ENCODE measurements at places on chromosomes 13 and 19. TPM values are rescaled to one million over a fixed set of nuclear protein-coding genes. Genes with fewer than 3 reads are reported as not detected.

Gene FREM2
- 0.19 TPM for total RNA-seq

Gene RPL18A
- 509 TPM for total RNA-seq

Gene CBY2
- not detected for total RNA-seq

Gene NBEA
- total RNA-seq = 3.2 TPM

Gene POGLUT2
- total RNA-seq = not detected

Gene KLK11
- total RNA-seq = not detected

Gene ANKRD24
- total RNA-seq = 3.9 TPM

Gene LRRC63
- not detected for total RNA-seq

Gene IZUMO2
- not detected for total RNA-seq

Gene ZNF615
- 10.1 TPM for total RNA-seq

DNA sequence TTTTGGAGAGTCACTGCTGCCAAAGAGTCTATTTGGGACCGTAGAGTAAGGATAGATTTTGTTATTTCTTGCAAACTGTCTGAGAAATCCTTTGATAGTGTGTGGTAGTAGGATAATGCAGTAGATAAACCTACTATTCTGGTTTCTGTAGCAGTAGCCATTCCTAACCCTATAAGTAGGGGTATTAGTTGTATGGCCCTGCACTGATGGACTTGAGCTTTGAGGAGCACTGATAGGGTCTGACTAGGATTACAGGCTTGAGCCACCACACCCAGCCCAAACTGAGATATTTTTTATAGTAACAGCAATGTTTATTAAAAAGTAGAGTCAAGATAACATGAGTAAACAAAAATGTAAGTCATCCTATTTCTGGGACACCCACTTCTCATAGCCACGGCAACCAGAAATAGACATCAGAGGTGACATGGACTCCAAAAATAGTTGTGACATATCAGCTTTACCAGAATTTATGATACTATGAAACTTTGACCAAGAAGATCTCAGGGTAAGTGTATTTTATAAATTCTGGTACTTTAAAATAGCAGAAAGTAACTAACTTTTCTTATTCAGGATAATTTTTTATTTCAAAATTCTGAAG is 479.1 kb downstream of the SUCLA2 start:
- no peaks in the 10 kb centered on the region for H3K27me3 ChIP-seq
- H3K27ac ChIP-seq = no peak overlapping the region
- no peaks in the 10 kb centered on the region for H3K4me1 ChIP-seq
- DNase-seq = no peak

GRCh38 chr19:858868-859843 is at the start of gene CFD:
CFD (plus strand) TSS chr19:859664; CDS start chr19:859690, 26 bp downstream.
- H3K4me1 ChIP-seq = no peaks in the 10 kb centered on the region
- H3K27me3 ChIP-seq = no peaks in the 10 kb centered on the region
- H3K36me3 ChIP-seq = no peaks in the 10 kb centered on the region
- peak; percentile 69 for DNase-seq
- peak within 1 kb of the TSS; percentile 59 for H3K4me3 ChIP-seq
- H3K27ac ChIP-seq = peak within 1 kb of the TSS; percentile 57

- peaks cover 10% of the 10 kb centered on the region for H3K4me1 ChIP-seq
- H3K27me3 ChIP-seq = no peaks in the 10 kb centered on the region
- peak; percentile 57 for DNase-seq
- H3K4me3 ChIP-seq = no peak overlapping the region
- H3K27ac ChIP-seq = no peak overlapping the region
- H3K36me3 ChIP-seq = no peaks in the 10 kb centered on the region
These were observed 31.0 kb upstream of the MBNL2 start for GRCh38 chr13:97191142-97191541.

- DNase-seq = peak; percentile 62
- no peak overlapping the region for H3K4me3 ChIP-seq
- no peak overlapping the region for H3K27ac ChIP-seq
These were observed 99.2 kb downstream of the SLC7A1 start for GRCh38 chr13:29496241-29496712.

DNA sequence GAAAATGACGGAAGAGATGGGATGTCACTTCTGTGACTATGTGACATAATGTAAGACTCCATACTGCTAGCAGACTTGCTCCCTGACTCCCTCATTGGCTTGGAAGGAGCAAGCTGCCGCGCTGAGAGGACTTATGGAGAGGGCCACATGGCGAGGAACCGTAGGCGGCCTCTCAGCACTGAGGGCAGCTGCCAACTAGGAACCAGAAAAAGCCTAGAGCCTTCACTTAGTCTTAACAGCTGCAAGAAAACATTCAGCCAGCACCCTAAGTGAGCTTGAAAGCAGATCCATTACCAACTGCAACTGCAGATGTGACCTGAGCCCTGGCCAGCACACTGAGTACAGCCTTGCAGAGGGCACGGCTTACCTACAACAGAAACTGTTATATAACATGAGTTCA is 33.9 kb downstream of the USP12 start:
- no peak for DNase-seq
- peaks cover 5% of the 10 kb centered on the region for H3K4me1 ChIP-seq
- H3K36me3 ChIP-seq = no peaks in the 10 kb centered on the region
- H3K27ac ChIP-seq = no peak overlapping the region

DNA sequence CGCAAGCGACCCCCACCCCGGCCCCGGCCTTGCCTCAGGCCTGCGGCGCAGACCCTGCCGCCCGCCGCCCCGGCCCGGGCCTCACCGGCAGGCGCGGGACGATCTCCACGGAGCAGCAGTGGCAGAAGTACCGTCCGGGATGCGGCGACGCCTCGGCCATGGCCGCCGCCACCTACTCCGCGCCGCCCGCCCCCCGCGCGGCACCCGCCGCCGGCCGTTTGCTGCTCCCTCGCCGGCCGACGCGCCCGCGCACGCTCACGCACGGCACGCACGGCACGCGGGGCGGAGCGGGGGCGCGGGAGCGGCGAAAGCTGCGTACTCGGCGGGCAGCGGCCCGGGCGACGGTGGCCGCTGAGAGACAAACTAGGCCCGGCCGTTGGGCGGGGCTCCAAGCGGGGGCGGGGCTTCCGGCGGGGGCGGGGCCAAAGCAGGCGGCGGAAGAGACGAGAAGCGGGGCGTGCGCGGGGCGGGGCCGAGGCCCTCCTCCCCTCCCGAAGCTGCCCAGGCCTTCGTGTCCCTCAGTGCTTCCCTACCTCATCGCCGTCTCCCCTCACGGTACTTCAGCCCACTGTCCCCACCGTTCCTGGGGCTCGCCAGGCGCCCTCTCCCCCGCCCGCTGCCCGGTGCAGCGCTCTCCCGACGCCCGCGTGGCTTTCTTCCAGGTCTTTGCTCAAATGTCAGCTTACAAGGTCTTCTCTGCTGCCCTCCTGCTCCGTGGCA is at the start of gene RNF126:
TSS of gene RNF126 (minus strand) at position 253 of the 720 bp plus-strand sequence. CDS start at position 160, 93 bp downstream.
- peak within 1 kb of the TSS; percentile 97 for H3K27ac ChIP-seq
- peaks cover 19% of the 10 kb centered on the region for H3K4me1 ChIP-seq
- H3K27me3 ChIP-seq = no peaks in the 10 kb centered on the region
- peak within 1 kb of the TSS; percentile 98 for H3K4me3 ChIP-seq
- peaks cover 7% of the 10 kb centered on the region for H3K36me3 ChIP-seq

DNA sequence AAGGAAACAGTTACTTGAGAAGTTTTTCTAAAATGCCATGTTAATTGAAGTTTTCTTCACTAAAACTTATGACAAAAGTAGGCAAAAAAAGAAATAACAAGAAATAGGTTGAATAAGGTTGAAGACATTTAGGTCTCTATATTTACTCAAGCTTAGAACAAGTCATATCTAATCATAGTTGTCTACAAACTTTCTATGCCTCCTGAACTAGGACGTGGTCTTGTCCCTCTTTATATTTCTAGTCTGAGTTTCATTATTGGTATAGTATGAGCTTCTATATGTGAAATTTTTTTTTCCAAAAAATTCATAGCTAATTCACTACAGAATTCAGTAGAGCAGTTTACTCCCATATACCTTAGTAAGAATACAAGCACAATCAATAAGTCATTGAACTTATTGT is 836.4 kb downstream of the SLITRK6 start:
- H3K4me1 ChIP-seq = no peaks in the 10 kb centered on the region
- H3K36me3 ChIP-seq = no peaks in the 10 kb centered on the region
- H3K4me3 ChIP-seq = no peak overlapping the region
- DNase-seq = no peak
- H3K27ac ChIP-seq = no peak overlapping the region
- H3K27me3 ChIP-seq = no peaks in the 10 kb centered on the region

DNA sequence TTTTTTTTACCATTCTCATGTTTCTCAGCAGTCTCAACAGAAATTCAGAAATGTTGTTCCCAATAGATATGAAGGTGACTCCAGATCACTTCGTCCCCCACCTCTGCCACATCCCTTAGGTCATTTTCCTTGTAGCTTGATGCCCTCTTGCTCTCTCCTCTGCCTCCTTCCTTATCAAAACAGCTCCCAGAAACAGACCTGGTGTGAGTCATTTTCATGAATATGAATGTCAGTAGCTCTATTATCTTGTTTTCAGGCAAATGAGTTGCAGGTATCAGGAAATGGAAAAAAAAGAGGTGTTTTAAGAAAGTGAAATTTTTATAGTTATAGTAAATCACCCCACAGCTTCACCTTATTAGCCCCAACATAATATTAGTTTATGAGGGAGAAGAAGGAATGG is 539.3 kb downstream of the SUCLA2 start:
- no peak overlapping the region for H3K4me3 ChIP-seq
- no peak for DNase-seq
- H3K27me3 ChIP-seq = no peaks in the 10 kb centered on the region
- no peaks in the 10 kb centered on the region for H3K36me3 ChIP-seq

DNA sequence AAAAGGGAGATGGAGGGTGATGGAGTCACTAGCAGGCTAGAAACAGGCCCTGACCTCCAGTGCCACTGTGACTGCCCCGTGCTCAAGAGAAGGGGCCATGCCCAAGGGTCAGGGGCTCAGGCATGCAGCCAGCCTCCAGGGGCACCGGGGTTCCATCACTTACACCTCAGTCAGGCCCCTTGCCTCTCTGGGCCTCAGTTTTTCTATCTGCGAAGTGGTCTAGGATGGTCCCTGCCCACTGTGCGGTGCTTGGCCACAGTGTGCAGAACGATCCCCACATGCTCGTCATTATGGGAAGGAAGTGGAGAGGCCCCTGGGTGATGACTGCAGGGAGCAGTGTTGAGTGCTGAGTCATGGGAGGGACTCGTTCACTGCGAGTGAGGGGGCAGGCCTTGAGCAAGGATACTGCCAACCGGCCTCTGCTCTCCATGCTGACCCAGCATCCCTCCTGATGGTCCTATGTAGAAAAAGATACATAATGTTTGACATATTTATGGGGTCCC is 23.1 kb downstream of the TMED1 start:
- H3K27ac ChIP-seq = no peak overlapping the region
- H3K36me3 ChIP-seq = no peaks in the 10 kb centered on the region
- no peaks in the 10 kb centered on the region for H3K27me3 ChIP-seq

DNA sequence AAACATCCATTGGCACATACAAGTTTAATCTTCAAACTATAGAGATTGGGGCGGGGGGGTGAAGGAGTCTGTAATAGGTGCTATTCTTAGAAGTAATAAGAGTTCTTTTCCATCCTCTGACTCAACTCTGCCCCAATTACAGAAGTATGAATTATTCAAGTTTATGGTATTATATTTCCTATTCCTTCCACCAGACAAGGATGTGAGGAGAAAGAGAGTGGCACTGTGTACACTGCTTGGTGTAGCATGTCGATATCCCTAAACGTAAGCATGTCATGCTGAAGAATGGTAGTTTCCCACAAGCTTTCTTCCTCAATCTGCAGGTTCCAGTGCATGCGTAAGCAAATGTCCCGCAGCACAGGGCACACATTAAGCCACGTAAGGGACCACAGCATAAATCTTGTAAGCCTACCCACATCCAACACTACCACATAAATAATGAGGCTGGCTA is 14.1 kb downstream of the BRD4 start:
- no peaks in the 10 kb centered on the region for H3K27me3 ChIP-seq
- peak; percentile 66 for DNase-seq
- H3K36me3 ChIP-seq = no peaks in the 10 kb centered on the region
- no peak overlapping the region for H3K4me3 ChIP-seq

- H3K4me3 ChIP-seq = no peak overlapping the region
- no peak overlapping the region for H3K27ac ChIP-seq
- no peaks in the 10 kb centered on the region for H3K36me3 ChIP-seq
- no peaks in the 10 kb centered on the region for H3K27me3 ChIP-seq
These were observed 463.0 kb downstream of the TSHZ3 start for GRCh38 chr19:30886222-30886621.

GRCh38 chr19:47881757-47882156 is 4.4 kb downstream of the SULT2A1 start:
- H3K36me3 ChIP-seq = no peaks in the 10 kb centered on the region
- no peaks in the 10 kb centered on the region for H3K27me3 ChIP-seq

DNA sequence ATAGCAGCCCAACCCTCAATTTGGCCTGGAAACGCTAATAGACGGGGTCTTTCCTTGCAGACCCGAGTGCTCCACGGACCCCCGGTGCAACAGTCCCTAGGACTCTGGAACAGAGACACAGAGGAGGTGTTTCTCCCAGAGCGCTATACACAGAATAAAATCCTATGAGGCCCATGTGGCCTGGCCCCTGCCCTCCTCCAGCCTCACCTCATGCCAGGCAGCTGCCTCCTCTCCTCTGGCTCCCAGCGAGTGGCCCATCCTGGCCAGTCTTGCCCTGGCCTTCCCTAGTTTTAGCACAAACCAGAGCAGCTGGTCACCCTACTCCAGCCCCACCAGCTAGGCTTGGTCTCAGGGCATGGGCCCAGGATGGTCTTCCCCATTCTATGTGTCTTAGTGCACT is 20.3 kb downstream of the POP4 start:
- H3K4me3 ChIP-seq = no peak overlapping the region
- H3K27me3 ChIP-seq = no peaks in the 10 kb centered on the region
- peak; percentile 1 for DNase-seq

DNA sequence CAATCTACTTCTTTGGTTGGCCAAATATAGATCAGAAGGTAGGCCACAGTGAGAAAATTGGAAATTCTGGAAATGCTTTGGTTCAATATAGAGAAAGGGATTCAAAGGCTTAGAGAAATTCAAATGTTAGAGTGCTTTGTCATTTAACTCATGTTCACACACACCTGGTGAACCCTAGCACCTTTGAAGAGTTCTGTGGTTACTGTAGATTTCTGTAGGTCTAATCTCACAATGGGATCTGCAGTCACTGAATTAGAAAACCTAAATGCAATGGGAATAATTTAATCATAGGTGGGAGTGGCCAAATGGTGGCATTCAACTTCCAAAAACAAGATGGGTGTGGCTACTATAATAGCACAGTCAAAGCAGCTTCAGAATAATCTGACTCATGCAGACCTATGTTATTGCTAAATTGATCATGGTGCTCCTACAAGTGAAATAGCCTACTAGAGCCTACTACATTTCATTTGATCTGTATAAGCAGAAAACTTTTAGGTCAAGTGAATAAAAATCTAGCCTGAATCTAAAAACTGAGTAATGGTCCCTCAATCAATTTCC is 1152.9 kb downstream of the PCDH9 start:
- no peaks in the 10 kb centered on the region for H3K4me1 ChIP-seq
- no peaks in the 10 kb centered on the region for H3K27me3 ChIP-seq
- no peak overlapping the region for H3K4me3 ChIP-seq
- H3K27ac ChIP-seq = no peak overlapping the region

GRCh38 chr19:54179262-54179852 is 6.4 kb upstream of the TMC4 start:
- DNase-seq = no peak
- no peaks in the 10 kb centered on the region for H3K27me3 ChIP-seq
- H3K36me3 ChIP-seq = no peaks in the 10 kb centered on the region
- no peak overlapping the region for H3K27ac ChIP-seq
- H3K4me3 ChIP-seq = no peak overlapping the region

Measured in Peyer's patch (tissue), 4 donors.